Astrocyte of the cerebellum (primary cell): ENCODE measurements at places on chromosomes 5 and 9.
A peak's percentile ranks its signal among the peaks of the same experiment; 100 is the strongest.

GRCh38 chr9:101387871-101388506 is 3.2 kb upstream of the BAAT start:
- DNase-seq = peak; percentile 43

GRCh38 chr9:1454616-1455347 is 404.6 kb downstream of the DMRT2 start:
- no peak for DNase-seq

DNA sequence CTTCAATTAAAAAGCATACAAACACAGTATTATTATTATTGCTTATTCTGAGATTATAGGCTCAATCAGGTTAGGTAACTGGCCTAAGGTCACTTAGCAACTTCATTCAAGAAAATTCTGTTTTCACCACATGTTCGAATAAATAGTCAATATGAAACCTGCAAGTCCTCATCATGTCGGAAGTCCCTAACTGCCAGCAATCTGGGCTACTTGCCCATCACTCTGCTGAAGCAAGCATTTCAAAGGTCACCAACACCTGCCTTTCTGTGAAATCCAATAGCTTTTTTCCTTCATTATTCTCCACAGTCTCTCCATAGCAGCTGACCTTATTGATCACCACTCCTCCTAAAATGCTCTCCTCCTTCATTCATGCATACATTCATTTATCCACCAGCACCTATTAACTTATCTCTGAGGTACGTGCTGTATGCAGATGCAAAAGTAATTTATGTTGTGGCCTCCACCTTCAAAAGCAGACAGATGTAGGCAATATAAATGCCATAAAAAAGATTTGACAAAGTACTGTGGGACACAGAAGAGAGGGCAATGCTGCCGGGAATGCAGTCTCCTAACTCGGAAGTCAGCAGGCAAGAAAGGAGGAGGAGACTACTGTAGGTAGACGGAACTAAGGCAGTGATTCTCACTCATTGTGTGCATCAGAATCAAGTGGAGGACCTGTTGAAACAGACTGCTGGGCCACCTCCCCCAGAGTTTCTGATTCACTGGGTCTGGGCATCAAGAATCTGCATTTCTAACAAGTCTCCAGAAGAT is 310.9 kb downstream of the BNC2 start:
- DNase-seq = no peak

- DNase-seq = no peak
Observed at GRCh38 chr5:1108865-1109174, 3.0 kb downstream of the SLC12A7 start.
